Epithelial cell of proximal tubule (primary cell): ENCODE measurements at places on chromosomes 6 and 20. TPM values are rescaled to one million over a fixed set of nuclear protein-coding genes. Genes with fewer than 3 reads are reported as not detected.

The KIAA0408 gene
- 2.0 and 3.1 TPM in 2 replicates for total RNA-seq

The SNX3 gene
- total RNA-seq, result 102 and 118 TPM in 2 replicates

The PACRG gene
- total RNA-seq, result 0.12 and 0.29 TPM in 2 replicates

GRCh38 chr6:121925534-121926255 lies 473.8 kb upstream of the HSF2 start:
- no peak for DNase-seq

DNA sequence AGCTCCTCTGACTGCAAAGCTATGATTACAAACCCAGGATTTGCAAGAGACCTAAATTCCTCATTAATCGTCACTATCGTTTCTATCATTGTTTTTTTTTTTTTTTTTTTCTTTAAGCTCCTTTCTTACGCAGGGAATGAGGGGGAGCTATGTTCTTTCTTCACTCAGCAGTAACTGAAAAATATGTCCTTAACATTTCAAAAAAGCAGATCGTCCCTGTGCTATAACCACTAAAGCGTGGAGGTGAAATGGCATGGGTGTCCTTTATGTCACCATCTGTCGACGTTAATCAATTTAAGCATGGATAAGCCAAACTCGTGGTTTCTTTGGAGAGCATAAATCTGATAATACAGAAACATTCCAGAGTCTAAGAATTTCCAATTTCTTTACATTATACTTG lies 67.9 kb upstream of the TRAF3IP2 start:
- DNase-seq, result no peak

GRCh38 chr6:134632024-134632423 lies 314.1 kb upstream of the SGK1 start:
- DNase-seq, result no peak

GRCh38 chr6:85354761-85355618 lies 94.9 kb upstream of the NT5E start:
- DNase-seq, result no peak

DNA sequence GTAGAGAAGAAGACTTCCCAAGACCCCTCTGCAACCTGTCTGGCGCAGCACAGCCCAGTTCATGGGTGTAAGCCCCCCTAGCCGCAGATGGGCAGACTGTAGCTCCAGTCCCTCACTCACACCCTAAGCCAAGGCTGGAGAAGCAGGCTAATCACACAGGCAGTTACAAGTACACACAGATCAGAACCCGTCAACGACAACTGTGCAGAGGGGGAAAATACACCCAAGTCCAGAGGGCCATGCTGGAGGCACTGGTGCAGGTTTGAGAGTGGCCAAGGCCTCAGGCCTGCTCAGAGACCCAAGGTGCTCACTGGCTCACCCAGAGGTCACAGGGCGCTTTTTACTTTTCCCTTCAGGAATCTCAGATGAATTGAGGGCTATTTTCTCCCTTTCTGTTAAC lies 106.1 kb downstream of the NOL4L start:
- no peak for DNase-seq

DNA sequence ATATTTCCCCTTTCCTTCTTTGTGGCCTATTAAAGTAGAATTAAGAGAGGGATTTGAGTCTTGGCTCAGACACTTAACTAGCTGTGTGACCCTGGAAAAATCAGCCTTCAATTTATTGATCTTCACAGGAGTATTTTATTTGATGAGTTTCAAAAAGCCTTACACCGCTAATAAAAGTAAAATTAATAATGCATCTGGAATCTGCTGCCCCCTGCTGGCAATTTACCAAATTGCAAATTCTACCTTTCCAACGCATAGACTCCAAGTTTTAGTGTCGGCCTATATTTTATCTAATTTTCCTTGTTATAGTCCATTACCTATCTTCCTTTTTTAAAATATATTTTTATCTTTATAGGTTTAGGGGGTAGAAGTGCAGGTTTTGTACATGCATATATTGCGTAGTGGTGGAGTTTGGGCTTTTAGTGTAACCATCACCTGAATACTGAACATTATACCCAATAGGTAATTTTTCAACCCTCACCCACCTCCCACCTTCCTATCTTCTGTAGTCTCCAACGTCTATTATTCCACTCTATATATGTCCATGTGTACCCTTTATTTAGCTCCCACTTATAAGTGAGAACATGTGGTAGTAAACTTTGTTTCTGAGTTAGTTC lies 46.3 kb downstream of the GOPC start:
- DNase-seq, result no peak

DNA sequence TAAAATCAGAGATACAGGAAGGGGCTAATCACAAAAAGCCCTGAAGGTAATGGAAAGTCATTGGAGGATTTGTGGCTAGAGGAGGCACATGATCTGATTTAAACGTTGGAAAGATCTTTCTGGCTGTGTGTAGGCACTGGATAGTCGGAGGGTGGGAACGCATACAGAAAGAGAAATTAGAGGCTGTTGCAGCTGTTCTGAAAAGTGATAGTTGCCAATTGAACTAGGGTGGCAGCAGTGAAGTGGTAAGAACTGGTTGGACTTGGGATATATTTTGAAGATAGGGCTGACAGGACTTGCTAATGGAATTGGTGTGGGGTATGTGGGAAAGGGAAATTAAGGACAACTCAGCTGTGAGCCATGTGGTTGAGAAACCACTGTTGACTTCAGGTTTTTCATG lies 223.6 kb downstream of the OGFRL1 start:
- no peak for DNase-seq

DNA sequence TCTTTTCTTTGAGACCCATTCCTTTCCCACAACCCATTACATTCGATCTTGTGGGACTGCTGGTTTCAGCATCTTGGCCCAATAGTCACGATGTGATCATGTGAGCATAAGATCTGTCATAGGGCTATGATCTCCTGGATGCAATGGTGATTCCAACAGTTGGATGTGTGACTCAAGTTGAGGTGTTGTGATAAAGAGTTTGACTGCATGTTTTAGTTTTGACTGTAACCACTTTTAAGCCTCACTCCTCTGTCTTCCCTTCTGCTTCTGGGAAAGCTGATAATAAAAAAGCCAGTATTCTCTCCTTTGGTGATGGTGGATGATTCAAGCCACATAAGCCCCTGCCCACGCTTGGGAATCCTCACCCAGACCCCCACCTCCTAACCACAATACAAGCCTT lies 117.0 kb upstream of the ASCC3 start:
- DNase-seq, result no peak

DNA sequence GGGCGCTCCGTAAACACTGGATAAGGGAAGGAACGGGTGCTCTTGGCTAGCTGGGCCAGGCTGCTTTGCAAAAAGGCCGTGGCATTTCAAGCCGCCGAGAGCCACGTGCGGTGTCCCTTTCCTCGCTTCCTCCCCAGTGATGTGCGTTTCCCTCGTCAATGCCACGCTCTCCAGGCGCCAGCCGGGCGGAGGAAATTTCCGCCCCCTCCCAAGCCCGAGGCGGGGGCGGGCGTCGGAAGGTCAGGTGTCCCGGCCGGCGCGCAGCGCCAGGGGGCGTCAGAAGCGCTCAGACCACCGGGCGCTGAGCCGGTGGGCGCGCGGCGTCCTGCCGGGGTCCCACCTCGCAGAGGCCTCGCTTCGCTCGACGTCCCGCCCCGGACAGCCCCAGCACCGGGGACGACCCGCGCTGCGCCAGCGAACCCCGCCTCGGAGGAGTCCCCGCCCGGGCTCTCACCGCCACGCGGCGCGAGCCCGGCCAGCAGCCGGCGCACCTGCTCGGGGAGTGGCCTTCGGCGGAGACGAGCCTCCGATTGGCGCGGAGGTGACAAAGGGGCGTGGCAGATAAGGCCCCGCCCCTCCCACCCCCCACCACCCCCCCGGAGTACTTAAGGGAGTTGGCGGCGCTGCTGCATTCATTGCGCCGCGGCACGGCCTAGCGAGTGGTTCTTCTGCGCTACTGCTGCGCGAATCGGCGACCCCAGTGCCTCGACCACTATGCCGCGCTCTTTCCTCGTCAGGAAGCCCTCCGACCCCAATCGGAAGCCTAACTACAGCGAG lies at the start of gene SNAI1:
Gene SNAI1 (plus strand): TSS at position 635 of the 777 bp plus-strand sequence. CDS start 80 bp downstream, at position 715.
- DNase-seq, result no peak
